ENCODE measurements at places on chromosomes 6 and 20.

DNA sequence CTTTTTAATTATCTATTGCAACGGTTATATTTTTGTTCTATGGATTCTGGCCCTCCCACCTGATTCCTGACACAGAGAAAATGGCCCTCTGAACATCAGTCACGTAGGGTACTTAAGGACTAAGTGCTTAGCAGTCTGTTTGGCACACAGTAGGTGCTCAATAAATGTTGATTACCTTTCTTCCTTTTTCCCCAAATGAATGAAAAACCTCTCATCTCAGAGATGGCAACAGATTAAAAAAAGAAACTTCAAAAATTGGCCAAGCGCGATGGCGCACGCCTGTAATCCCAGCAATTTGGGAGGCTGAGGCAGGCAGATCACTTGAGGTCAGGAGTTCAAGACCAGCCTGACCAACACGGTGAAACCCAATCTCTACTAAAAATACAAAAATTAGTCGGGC is 31.5 kb downstream of the ATXN1 start:
- DNase-seq = no peak

- no peak for DNase-seq
Measured at GRCh38 chr6:76631622-76632021, 559.2 kb upstream of the IMPG1 start.

DNA sequence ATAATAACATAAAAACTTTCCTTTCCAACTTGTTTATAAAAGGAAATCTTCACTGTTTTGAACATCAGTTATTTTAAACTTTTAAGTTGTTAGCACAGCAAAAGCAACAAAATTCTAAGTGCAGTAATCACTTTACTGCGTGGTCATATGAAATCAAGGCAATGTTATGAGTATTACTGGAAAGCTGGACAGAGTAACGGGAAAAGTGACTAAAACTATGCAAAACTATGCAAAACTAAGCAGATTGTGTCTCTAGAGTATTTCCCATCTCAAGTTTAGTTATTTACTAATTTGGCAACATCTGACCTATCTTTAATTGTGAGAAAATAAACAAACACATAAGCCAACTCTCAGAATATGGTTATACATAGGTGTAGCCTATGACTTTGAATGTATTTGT is 10.9 kb upstream of the ANKEF1 start:
- no peak for DNase-seq

DNA sequence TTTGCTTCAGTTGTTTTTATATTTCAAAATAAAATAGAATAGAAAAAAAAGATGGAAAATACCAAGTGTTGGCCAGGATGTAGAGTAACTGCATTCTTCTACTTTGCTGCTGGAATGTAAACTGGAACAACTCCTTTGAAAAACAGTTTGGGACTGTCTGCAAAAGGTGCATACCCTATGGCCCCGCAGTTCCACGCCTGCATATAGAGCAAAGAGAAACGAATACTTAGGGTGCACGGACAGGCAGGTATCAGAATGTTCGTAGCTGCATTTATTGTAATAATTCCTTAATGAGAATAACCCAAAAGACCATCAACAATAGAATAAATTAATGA is 603 bp upstream of the RAB23 start:
- DNase-seq = no peak

DNA sequence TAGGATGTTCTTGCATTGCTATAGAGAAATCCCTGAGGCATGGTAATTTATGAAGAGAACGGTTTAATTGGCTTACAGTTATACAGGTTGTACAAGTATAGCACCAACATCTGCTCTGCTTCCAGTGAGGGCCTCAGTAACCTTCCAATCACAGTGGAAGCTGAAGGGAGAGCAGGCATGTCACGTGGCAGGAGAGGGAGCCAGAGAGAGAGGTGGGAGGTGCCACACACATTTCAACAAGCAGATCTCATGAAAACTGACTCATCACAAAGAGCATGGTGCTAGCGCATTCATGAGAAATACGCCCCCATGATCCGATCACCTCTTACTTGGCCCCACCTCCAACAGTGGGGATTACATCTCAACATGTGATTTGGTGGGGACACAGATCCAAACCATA is 871.2 kb downstream of the TFAP2A start:
- DNase-seq = no peak

DNA sequence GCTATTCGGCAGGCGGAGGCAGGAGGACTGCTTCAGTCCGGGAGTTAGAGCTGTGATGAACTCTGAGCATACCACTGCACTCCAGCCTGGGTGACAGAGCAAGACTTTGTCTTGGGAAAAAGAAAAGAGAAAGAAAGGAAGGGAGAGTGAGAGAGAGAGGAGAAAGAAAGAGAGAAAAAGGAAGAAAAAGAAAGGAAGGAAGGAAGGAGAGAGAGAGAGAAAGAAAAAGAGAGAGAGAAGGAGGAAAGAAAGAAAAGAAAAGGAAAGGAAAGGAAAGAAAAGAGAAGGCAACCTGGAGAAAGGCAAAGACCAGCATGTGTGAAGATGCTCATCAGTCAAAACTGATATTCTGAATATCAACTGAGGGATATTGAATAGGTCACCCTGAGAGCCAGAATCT is 143.1 kb upstream of the SASH1 start:
- DNase-seq = no peak

- no peak for DNase-seq
Measured at GRCh38 chr6:150744522-150745260, 120.8 kb upstream of the MTHFD1L start.

DNA sequence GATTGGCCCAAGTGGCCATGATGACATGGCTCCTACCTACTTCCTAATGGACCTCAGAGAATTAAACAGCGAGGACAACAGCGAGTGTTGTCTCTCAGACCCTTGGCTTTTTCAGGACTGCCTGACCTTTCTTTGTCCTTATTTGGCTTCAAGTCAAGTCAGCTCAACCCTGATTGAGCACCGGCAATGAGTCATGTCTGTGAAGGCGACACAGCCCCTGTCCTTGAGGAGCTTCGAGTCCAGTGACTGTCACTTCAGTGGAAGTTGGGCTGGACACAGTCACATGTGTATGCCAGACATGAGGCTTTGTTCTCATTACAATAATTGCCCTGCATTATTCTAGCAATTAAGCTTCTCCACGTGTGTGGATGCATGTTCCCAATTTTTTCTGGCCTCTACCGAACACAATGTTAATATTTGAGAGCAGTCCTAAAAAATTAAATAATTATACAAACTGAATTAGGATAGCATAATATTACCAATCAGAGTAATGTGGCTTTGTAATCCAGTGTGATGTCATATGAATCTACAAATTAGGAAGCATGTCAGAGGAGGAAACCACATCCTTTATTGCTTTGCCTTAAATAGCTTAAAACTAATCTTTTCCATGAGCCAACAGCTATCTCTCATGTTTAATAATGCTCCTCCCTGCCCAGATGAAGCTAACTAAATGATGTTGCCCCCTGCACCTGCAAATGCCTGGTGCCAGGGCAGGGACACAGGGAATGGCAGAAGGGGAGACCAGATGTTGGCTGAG is 178.6 kb downstream of the CDH26 start:
- no peak for DNase-seq

GRCh38 chr6:158521759-158522158 is 38.1 kb upstream of the TMEM181 start:
- no peak for DNase-seq

- no peak for DNase-seq
Measured at GRCh38 chr6:149366267-149366921, 33.7 kb upstream of the SUMO4 start.

- DNase-seq = no peak
Measured at GRCh38 chr20:45311589-45312211, 3.6 kb upstream of the MATN4 start.

GRCh38 chr20:46998477-46999240 is 104.0 kb downstream of the EYA2 start:
- no peak for DNase-seq

- DNase-seq = peak; percentile 20
Measured at GRCh38 chr20:32652739-32653526, 20.8 kb downstream of the C20orf203 start.

GRCh38 chr6:42423244-42423643 is 28.5 kb downstream of the TRERF1 start:
- no peak for DNase-seq

DNA sequence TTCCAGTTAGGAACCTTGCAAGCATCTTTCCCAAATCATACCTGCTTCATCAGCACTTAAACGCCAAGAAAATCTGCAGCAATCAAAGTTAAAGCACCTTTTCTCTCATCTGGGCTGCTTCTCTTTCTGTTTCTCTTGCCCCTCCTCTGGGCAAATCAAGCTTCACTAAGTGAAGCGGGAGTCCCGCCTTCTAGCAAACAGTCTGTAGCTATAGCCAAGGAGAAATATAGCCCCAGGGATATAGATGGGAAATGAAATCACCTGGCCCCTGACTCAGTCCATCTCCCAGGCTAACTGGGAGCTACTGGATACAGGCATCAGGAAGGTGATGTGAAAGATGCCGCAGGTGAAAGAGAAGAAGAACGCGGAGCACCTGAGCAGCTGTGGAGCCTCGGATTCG is 481.9 kb downstream of the C6orf118 start:
- DNase-seq = no peak

GRCh38 chr6:151379933-151380847 is 11.2 kb downstream of the ZBTB2 start:
- no peak for DNase-seq

DNA sequence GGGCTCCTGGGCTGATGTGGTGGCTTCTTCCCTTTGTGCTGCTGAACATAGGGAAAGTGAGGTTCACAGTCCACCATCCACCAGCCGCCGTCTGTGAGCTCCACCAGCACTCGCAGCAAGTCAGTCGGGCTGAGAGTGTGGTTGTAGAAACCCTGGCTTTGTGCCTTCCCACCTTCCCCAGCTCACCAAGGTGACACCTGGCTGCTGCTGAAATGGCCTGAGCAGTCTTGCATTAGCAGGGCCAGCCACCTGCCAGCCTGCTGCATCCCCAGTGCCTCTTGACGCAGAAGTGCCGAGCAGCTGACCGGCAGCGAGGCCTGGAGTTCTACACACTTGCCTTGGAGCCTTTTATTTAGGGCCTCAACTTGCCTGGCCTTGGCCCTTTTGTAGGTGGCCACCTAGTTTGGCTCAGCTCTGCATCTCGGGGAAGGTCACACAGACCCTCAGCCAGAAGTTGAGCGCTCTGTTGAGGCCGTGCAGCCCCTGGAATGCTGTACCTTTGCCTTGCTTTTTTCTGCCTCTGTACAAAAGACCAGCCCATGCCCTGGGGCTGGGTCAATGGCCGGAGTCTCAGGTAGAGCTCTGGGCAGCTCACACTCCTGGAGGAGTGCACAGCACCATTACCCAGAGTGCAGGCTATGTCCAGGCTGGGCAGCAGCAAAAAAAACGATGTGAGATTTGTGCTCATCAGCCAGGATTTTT is 76.5 kb downstream of the PTPN1 start:
- DNase-seq = no peak

GRCh38 chr6:80170433-80170832 is 64.0 kb downstream of the BCKDHB start:
- no peak for DNase-seq

DNA sequence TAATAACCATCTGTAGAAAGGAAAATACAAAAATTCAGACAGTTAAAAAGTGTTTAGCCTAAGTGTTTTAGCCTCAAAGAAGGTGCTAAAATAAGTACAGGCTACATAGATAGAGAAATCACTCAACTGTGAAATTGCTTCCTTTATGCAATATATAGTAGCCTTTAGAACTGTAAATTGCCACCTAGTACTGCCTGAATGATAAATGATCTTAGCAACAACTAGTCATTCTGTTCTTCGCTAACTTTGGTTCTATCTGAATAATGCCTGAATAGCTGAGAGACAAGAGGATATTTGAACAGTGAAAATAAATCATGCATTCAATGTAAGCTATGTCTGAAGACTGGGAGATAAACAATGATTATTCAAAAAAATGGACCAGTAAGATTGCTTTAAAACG is 603.3 kb upstream of the PTCHD4 start:
- DNase-seq = no peak

DNA sequence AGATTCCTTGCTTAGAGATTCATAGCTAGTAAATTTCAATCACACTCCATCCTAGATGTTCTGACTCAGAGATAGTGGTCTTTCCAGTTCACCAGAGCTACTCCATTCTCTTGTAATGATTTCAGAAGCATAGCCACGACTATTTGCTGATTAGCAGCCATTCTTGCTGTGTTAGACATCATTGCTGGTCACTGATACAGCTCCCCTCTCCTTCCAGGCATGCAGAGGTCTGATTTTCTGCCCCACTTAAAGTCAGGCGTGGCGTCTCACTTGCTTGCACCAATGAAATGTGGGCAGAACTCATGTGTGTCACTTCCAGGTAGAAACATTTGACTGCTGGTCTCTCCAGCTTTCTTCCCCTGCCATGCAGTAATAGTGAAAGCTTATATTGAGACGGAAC is 168.9 kb upstream of the JARID2 start:
- DNase-seq = no peak

GRCh38 chr20:237489-237888 is 10.4 kb downstream of the DEFB129 start:
- DNase-seq = no peak

- no peak for DNase-seq
Measured at GRCh38 chr6:16955899-16956298, 146.0 kb upstream of the STMND1 start.

DNA sequence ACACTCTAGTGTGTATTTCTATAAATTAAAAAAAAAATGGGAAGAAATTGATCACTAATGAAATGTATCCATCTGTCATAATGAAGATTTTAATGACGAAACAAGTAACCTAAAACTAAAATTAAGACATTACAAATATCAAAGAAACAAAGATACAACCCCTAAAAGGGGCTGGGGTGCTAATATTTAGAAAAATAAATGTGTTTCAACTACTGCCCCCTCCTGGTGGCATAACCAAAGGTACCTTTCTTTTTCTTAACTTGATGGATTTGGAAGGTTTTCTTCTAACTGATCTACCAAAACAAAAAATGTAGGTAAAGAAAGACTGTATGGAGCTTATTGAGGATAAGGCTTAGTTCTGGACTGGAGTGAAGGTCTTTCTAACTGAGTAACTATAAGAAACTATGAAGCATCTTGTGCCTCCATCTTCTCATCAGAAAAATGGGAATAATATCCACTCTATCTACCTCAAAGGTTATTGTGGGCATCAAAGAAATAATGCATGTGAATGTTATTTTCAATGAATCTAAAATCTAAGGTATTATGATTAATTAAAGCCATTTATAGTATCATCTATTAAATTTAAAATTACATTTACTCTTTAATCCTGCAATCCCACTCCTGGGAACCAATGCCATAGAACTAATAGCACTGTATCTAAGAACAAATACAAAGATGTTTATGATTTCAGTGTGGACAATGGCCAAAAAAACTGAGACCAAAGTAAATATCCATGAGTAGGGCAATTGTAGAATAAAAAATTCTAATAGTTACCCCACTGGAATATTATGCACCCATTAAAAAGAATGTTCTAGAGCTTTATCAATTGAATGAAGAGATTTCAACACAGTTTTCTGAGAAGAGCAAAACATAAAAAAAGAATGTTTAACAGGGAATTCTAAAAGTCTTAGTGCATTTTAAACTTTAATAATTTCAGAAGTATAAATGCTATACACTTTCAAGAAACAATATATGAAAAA is 117.2 kb downstream of the BACH2 start:
- no peak for DNase-seq

- peak; percentile 63 for DNase-seq
Measured at GRCh38 chr20:34558320-34559218, at the start of gene MAP1LC3A. Gene MAP1LC3A (plus strand): TSS chr20:34558718. CDS start chr20:34558869, 151 bp downstream.

Measured in Panc1 (cell line).